ENCODE measurements at places on chromosomes 6 and 20. TPM values are rescaled to one million over a fixed set of nuclear protein-coding genes. Genes with fewer than 3 reads are reported as not detected.

The DNAH8 gene
- 0.10 TPM for total RNA-seq

The ORC3 gene
- total RNA-seq: 56.3 TPM

The SPATA2 gene
- total RNA-seq: 5.4 TPM

The ECT2L gene
- total RNA-seq: 0.89 TPM

The C20orf202 gene
- total RNA-seq: 0.66 TPM

The ADAM33 gene
- 45.9 TPM for total RNA-seq

The SLA2 gene
- 0.39 TPM for total RNA-seq

The ADGRF4 gene
- total RNA-seq: not detected

The OOEP gene
- not detected for total RNA-seq

The WFDC5 gene
- 0.28 TPM for total RNA-seq

The GNMT gene
- 0.20 TPM for total RNA-seq

The TSHZ2 gene
- total RNA-seq: 11.8 TPM

The RNF39 gene
- total RNA-seq: not detected

The POPDC3 gene
- 1.8 TPM for total RNA-seq

The PNPLA1 gene
- 0.20 TPM for total RNA-seq

The PTCHD4 gene
- total RNA-seq: 4.2 TPM

The FAM210B gene
- total RNA-seq: 61.5 TPM

The EDN3 gene
- total RNA-seq: 6.5 TPM

The FAM184A gene
- 30.3 TPM for total RNA-seq

The VSTM2L gene
- 32.2 TPM for total RNA-seq

The BAG2 gene
- total RNA-seq: 2.8 TPM

The SNAI1 gene
- 0.40 TPM for total RNA-seq

The RIPPLY2 gene
- 11.4 TPM for total RNA-seq

The PMEPA1 gene
- total RNA-seq: 15.8 TPM

The ENPP5 gene
- total RNA-seq: 3.8 TPM

The TTK gene
- total RNA-seq: 14.0 TPM

The HLA-DQB1 gene
- total RNA-seq: 0.30 TPM

The PRL gene
- 0.11 TPM for total RNA-seq

The RAET1E gene
- not detected for total RNA-seq
